Fibroblast of lung (primary cell): ENCODE measurements at places on chromosomes 5 and 9.

- DNase-seq = no peak
Measured at GRCh38 chr9:5360341-5360740, 20.7 kb upstream of the RLN1 start.

GRCh38 chr5:423233-423565, 19.8 kb upstream of the EXOC3 start:
- DNase-seq = no peak

DNA sequence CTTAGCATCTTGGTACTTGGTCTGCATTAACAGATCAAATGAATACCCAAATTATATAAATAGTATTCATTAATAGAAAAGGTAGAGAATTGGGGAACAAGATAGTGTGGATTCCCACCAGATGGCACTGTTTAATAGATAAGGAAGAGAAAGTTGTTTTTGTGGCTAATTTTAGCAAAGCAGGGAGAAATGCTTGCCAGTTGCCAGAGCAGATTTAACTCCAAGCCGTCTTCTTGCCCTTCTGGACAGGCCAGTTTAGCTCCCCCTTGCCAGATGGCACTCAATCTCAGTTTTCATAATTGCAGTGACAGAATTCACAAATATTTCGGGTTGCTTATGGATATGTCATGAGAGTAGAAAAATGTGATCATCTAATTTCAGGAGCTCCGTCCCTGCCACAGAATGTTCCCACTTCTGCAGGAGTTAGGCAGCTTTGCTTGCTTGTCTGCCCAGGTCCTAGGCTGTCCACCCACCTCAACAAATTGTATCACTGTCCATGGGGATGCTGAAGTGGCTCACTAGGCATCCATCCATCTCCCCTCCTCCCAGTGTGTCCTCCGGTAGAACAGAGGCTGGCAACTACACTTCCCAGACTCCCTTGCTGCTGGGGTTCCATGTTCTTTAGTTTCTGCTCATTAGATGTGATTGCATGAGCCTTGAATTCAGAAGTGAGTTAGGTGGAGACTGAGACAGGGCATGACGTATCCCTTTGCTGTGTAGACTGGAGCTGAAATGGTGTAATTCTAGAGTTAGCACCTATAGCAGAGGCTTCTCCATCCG, 11.8 kb upstream of the HEXB start:
- DNase-seq = peak; percentile 79

DNA sequence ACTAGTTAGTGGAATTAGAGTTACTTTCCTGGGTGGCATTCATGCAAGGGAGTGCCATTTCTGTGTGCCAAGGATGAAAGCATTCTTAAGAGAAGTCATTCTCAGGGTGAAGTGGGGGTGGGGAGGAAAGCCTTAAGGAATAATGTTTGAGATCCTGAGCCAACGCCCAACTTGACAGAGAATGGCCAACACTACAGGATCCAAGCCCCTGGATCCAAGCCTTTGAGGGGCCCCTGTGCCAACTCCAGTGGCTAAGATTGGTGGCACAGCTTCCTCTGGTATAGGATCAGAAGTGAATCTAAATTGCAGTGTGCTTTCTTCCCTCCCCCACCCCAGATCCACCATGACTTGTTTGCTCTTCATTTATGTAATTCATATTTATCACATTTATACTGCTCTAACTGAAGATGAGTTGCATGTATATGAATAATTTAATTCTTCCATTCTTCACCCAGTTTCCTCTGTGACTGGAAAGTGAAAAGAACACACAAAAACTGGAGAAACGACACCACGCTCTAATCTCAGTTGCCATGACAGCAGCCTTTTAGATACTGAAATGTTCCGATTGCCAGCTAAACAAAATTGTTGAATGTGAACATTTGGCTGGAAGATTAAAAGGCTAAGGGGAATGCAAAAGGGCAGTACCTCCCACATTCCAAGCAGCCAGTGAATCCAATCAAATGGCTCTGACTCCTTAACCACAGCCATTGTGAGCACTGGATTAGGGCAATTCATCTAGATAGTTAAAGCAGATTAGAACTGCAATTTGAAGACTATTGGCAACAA, 4.5 kb downstream of the ZNF608 start:
- DNase-seq = peak; percentile 92

- DNase-seq = peak; percentile 50
Measured at GRCh38 chr5:40171971-40172370, 507.7 kb upstream of the PTGER4 start.

DNA sequence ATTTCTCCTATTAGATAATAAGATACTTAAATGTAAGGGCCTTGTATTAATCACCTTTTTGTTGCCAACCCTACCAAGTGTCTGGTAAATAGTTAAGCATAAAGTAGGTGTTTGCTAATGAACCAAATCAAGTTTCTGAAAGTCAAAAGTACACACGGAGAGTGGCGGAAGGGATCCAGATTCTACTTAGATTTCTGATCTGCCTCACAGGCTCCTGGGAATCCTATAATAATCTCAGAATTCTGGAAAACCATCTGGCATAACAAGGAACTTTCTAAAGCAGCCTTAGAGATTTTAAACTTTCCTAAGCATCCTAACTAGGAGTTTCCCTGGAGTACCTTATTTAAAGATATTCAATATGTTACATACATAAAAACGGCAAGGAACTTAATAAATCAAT, 363.2 kb upstream of the SMC2 start:
- DNase-seq = no peak

DNA sequence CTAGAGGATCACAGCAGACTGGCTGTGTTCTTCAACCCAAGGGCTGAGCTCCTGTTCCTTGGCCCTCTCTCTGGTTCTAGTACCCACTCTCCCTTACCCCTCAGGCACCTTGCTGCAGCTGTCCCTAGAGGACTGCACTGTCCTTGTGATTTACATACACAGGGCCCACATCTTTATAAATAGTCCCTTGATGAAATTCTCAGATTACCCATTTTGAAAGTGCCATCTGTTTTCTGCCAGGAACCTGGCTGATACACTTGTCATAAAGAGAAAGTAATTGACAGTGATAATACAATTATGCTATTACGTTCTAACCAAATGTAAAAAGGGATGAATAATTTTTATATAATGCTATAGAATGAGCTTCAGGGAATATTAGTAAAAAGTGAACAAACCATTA, 16.5 kb upstream of the SPARC start:
- no peak for DNase-seq

- peak; percentile 45 for DNase-seq
Measured at GRCh38 chr5:131198625-131199024, 27.9 kb downstream of the LYRM7 start.

- no peak for DNase-seq
Measured at GRCh38 chr5:52378237-52378636, 409.5 kb upstream of the ITGA1 start.

GRCh38 chr5:87421307-87421706, 8.6 kb upstream of the CCNH start:
- DNase-seq = no peak
